ENCODE measurements at places on chromosomes 4 and X. TPM values are rescaled to one million over a fixed set of nuclear protein-coding genes. Genes with fewer than 3 reads are reported as not detected.

KIT gene
- 0.64 TPM for total RNA-seq

BEX4 gene
- total RNA-seq, result 23.3 TPM

BEND2 gene
- not detected for total RNA-seq

SYP gene
- 2.6 TPM for total RNA-seq

GAGE13 gene
- total RNA-seq, result not detected

NIPAL1 gene
- 1.1 TPM for total RNA-seq

PNMA6F gene
- total RNA-seq, result not detected

GAR1 gene
- 22.7 TPM for total RNA-seq

CENPVL2 gene
- total RNA-seq, result not detected

CXCL6 gene
- total RNA-seq, result not detected

CCDC158 gene
- total RNA-seq, result not detected

TLL1 gene
- not detected for total RNA-seq

FGFRL1 gene
- total RNA-seq, result 15.5 TPM

PAGE2 gene
- not detected for total RNA-seq

ENAM gene
- not detected for total RNA-seq
